ENCODE measurements at places on chromosomes 12 and 14.

DNA sequence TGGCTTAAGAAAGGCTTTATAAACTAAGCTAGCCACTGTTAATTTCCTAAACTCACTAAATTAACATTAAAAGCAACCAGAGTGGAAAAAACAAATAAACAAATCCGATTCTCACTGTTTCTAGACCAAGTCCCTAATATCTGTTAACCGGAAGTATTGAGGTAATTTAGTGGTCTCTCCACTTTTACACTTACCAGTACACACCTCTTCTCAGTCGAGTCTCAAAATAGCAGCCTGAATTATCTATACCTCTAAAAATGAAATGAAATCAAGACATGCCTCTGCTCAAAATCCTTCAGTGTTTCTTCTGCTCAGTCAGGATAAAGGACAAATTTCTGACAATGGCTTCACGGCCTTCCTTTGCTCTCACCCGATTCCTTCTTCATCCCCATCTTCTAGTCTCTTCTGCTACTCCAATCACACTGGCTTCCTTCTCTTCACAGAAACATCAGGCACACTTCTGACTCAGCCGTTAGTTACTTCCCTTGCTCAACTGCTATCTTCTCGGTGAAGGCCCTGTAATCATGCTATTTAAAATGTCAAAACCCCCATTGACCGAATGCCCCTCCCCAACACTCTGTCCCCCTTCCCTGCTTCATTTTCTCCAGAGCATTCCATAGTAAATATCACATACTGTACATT is 161.3 kb downstream of the KITLG start:
- DNase-seq = no peak

DNA sequence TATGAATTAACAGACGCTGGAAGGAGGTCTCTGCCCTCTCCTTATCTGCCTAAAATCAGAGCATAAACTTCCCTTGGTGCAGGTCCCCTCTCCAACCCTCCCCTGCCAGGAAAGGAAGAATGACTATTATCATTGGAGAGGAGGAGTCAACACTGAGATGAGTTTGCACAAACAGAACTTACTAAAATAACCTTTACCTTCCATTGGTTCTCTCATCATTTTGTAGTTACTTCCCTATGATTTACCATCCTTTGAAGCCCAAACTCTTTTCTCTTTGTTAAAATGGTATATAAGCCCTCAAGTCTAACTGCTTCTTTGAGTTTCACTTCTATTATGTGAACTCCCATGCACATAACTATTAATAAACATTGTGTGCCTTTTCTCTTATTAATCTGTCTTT is 64.2 kb upstream of the EEA1 start:
- no peak for DNase-seq

DNA sequence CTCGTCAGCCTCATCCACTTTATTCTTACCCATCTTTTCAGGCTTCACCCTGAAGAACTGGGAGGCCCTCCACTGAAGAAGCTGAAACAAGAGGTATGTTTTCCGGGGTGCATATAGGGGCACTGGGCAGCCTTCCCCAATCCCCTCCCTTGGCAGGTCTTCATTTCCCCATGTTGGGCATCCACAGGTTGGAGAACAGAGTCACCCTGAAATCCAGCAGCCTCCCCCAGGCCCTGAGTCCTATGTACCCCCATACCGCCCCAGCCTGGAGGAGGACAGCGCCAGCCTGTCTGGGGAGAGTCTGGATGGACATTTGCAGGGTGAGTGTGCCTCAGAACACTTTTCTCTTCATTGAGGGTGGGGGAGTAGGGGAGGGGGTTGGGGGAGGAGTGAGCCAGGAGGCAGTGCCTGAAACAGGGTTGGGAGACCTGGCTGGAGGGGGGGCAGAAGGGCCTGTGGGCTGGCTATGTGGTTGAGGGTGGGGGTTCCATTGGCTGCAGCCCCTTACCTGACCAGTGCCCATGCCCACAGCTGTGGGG is 4.0 kb downstream of the NAB2 start:
- no peak for DNase-seq

- no peak for DNase-seq
Observed at GRCh38 chr12:85484387-85484786, 204.4 kb downstream of the ALX1 start.

GRCh38 chr14:70315942-70316341 is 43.5 kb downstream of the COX16 start:
- DNase-seq = no peak

DNA sequence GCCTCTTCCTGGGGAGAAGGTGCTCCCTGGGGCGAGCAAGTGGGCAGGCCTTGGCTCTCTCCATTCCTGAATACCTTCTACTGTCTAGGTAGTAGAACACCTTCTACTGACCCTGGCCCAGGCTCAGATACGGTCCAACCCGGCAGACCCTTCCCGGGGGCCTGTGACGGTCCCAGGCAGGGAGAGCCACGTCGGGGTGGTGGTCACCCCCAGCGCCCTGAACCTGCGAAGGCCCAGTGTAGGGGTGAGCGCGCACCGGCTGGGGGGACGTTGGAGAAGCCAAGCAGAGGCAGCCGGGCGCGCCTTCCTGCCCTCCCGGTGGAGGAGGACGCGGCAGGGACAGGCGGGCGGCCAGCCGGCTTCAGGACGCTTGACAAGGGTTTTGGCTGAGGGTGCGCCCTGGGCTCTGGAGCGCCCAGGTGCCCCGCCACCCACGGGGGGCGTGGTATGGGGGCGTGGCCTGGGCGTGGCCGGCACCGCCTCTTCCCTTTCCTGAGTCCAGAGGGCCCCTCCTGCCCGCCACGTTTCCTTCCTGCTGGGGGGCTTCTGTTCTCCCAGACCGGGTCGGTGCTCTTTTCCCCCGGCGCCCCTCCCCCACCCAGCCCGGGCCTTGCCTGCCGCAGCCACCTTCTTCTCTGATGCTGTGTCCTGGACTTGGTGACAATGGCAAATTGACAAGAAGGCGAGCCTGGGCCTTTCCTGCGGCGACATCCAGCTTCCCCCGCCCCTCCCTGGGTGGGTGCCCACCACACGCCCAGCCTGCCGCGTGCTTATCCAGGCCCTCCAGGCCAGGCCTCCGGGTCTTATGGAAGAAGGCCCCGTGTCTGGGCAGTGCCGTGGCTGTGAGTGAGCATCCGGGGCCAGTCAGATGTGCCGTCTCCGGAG is 24.5 kb upstream of the PPP1R13B start:
- DNase-seq = peak; percentile 40

DNA sequence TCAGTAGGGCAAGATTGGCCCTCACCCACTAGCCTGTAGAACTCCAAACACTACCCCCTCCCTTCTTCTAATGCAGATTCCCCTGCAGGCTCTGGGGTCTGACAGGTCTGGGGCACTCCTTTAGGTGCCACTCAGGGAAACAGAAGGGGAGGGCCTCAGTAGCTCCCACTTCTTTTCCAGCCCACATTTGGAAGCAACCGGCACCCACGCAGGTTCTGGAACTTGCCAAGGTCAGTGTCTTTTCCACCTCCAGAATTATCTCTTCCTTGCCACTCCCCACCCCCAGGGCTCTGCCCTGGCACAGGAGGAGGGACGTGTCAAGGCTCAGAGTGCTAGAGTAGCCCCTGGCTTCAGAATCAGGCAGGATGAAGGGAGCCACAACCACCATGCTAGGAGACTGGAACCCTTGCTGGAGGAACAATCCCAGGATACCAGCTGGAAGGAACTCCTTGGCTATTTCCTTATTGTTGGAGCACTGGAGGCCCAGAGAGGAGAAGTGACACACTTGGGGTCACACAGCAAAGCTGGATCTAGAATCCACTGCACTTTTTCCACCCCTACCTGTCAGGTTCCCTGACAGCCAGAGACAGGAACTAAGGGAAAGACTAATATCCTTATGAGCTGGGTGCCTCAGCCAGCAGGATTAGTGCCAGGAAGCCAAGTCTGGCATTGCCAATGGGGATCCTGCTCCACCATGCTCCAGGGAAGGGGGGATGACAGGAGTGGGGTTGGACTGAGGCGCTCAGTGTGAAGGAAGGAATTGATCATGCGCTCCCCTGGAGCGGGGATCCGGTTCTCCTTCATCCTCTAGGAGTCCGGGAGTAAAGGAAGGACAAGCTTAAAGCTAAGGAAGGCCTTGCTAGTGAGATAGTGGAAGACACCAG is 1.8 kb upstream of the FIGNL2 start:
- DNase-seq = no peak

- no peak for DNase-seq
Observed at GRCh38 chr14:92847749-92848148, 53.6 kb downstream of the GOLGA5 start.

DNA sequence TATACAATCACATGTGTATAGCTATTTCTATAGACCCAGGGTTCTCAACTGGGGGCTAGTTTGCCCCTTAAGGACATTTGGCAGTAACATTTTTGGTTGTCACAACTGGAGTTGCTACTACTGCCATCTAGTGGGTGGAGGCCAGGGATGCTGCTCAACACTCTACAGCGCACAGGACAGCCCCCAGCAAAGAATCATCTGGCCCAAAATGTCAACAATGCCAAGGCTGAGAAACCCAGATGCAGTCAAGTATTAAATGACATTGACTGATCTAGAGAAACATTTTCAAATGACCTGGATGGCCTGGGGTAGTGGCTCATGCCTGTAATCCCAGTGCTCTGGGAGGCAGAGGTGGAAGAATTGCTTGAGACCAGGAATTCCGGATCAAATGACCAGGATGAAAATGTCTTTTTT is 5.8 kb downstream of the WSB2 start:
- DNase-seq = no peak

- no peak for DNase-seq
Observed at GRCh38 chr14:42299692-42300091, 693.0 kb downstream of the LRFN5 start.

DNA sequence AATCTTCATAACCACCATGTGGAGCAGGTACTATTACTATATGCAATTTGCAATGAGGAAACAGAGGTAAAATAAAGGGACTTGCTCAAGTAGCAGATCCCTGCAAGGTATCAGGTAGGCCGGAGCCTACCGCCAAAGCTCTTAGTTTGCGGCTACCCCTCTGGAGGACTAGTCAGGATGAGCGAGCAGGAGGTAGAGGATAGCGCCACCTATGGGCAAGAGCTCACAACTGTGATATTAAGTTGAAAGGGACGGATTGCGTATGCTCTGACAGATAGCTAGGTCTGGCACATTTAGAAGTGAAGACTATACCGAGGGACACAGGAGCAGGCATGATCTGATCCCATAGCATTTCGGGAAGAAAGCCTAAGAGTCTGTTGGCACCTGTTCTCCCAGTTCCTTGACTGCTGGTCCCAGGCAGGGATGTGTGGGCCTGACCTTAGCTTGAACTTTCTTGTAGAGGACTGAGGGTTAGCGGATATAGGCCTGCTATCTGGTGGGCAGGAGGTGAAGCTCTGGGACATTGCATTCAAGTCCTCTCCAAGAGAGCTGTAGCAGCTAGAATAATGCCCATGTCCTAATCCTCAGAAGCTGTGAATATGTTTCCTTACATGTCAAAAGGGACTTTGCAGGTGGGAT is 48.0 kb downstream of the SLC17A8 start:
- DNase-seq = no peak

GRCh38 chr14:105267820-105268548 is 19.7 kb downstream of the BTBD6 start:
- DNase-seq = no peak

DNA sequence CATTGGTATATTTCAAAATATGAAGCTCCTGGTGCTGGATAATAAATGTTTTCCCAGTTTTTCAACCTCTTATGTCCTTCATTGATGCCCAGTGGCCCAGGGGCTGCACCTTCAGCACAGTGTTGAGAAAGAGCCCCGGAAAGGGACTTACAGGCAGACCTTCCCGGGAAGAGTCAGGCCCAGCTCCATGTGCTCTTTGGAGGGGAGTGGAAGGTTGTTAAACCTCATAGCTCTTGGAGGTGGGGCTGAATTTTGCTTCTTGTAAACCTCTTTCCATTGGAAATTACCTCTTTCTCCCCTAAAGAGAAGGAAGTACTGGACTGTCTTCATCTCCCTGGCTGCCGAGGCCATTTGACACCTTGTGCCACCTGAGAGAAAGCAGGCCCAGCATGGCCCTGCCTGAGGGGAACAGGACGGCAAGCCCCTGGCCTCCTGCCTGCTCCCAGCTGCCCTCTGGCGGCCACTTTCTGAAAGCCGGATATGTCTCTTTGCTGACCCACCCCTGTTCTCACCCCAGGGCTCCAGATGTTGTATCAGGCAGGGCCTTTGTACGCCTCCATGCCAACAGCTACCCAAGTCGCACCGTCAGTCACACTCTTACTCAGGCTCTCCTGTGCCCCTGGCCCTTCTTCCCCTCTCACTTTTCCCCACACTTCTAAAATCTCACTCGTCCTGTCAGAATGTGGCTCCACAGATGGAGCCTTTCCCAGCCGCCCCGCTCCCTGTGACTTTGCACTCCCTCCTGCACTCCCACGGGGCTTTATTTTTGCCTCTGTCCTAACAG is 43.0 kb downstream of the EVL start:
- DNase-seq = no peak

DNA sequence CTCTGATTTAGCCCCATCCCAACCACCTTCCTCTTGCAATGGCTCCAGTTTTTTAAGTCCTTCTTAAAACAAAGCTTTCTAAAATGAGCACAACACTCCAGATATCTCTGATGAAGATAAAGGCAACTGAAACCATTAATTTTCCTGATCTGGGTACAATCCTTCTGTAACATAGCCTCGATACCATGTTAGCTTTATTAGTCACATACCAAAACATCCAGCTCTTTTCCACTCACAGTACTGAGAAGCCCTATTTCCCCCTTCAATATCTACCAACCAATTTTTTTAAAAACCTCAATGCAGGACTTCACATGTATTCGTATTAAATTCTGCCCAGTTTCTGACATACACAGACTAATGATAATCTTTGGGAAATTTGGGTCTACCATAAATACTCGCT is 105.9 kb downstream of the MED13L start:
- no peak for DNase-seq

GRCh38 chr14:29089849-29090248 is 323.3 kb downstream of the FOXG1 start:
- no peak for DNase-seq

DNA sequence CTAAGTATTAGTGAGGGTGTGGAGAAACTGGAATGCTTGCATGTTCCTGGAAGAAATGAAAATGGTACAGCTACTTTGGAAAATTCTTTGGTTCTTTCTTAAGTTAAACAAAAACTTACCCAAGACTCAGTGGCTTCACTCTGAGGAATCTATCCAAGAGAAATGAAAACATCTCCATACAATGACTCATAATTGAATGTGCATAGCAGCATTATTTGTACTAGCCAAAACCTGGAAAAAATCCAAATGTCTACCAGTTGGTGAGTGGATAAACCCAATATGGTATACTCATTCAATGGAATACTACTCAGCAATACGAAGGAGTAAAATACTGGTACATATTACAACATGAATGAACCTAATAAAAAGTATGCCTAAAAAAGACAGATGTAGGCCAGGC is 18.0 kb upstream of the CRACR2A start:
- no peak for DNase-seq

Measured in spinal cord (tissue), 10 donors.